ENCODE measurements at places on chromosomes 6 and 20.

DNA sequence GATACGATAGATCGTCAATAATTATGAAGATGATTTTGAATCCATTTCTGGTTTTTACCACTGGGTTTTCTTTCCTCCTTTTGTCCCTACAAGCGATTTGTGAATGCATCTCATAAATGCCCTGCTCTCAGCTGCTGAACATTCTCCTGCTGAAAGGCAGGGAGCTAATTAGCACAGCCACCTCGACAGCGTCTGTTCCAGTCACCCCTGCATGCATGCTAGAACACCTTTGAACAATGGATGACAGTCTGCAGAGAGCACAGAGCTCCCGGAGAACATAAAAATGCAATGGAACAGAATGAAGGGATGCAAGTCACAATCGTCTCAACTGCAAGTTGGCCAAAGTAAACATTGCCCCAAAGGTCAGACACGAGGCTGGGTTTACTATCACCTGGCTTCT, 105.8 kb downstream of the SLC35B3 start:
- no peak for DNase-seq

GRCh38 chr20:35883778-35884540, 70.3 kb downstream of the SCAND1 start:
- DNase-seq, result peak; percentile 72

GRCh38 chr20:52683761-52684160, 288.4 kb upstream of the TSHZ2 start:
- no peak for DNase-seq

DNA sequence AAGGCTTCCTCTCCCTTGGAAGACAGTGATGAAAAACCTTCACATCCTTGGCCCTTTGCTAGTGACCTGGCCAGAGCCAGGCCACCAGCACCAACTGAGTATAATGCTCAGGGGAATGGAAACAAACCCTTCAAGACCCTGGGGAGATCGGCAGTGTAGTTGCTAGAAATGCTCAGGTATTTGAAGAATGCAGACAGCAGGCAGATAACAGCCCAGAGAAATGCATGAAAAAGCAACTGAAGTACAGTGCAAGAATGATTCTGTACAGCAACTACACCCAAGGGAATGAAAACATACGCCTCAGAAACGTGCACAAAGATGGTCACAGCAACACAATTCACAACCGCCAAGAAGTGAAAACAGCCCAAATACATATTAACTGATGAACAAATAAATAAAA, 41.1 kb downstream of the PPP1R3G start:
- DNase-seq, result no peak

DNA sequence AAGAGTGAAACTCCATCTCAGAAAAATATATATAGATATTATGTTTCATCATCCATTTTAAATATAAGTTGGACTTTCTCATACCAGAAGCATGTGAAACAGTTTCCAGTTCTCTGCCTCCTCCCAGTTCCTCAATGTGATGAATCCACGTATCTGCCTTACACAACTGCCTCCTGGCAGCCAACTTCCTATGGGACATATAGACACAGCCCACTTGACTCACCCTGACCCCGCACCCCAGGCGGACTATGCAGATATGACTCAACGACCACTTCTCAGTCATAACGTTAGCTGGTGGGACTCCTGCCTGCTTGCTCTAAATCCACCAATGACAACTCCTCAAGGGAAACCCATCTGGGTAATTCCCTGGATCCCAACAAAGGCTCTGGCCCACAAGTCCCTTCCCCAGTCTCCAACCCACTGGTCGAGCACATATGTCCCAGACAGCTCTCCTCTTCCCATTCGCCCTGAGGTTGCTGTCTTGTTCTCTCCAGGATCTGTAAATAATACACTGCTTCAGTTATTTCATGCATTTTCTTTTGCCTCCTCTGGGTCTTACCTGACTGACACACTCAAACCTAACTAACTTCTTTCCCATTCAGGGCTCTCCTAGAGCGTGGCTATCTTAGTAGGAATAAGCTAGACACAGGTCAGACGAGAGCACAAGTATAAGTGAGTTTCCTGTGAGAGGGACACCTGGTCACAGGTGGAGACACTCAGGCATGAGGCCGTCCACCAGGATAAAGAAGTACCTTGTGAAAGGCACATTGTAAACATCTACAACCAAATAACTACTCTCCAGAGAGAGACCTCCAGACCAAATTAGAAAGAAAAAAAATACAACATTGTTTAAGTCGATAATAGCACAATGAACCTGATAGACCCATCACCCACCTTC, 548.5 kb downstream of the CD83 start:
- DNase-seq, result peak; percentile 15

DNA sequence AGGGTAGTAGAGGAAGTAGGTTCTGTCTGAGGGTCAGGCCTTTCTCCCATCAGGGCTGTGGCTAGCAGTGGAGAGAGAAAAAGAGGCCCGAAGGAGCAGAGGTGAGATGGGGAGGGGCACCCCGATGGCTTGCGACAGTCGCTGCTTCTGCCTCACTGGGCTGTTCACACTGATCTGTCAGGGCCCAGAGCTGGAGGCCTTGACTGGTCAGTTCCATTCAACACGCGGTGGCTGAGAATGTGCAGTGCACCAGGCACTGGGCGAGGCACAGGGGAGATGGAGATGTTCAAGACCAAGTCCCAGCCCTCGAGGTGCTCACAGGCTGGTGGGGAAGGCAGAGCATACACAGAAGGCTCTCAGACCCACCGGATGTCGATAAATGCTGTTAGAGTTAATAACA, 21.4 kb downstream of the SLC12A5 start:
- no peak for DNase-seq

DNA sequence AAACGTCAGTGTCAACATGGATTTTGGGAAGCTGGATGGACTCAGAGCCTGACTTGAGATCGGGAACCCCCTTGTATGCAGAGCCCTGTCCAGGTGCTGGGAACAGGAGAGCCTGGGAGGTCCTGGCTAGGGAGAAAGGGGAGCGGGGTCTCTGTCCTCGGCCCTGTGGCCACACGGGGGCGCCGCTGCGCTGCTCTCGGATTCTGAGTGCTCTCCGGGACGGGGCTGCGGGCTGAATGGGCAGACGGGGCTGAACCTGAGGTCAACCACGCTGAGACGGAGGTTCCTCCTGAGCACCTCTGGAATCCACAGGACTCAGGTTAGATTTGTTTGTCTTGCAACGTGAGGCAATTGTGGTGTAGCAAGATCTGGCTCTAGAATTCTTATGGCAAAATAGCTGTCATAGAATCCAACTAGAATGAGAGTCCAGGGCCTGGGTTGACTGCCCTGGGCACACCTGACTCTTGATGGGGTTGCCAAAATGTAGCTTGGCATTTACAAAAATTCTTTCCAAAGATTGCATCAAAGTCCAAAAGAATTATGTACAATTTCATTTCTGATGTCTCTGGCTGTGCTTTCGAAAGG, 20.6 kb upstream of the HLA-F start:
- peak; percentile 78 for DNase-seq

DNA sequence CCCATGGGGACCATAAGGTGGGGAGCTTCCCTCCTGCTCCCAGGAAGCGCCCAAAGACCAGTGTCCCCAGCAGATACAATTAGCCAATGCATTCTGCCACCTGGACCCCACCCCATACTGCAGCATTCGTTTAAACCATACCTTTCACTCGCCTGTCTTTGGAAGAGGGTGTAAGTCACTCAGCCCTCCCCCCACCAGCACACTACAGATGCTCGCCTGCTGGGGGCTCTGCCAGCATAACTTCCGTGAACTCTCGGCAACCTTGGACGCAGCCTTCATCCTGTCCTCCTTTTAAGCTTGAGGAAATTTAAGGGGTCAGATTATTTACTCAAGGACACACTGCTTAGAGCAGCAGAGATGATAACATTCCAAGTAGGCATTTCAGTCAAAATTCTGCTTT, 94.4 kb upstream of the NAA20 start:
- DNase-seq, result no peak

GRCh38 chr6:111766201-111766857, 106.9 kb downstream of the FYN start:
- no peak for DNase-seq

DNA sequence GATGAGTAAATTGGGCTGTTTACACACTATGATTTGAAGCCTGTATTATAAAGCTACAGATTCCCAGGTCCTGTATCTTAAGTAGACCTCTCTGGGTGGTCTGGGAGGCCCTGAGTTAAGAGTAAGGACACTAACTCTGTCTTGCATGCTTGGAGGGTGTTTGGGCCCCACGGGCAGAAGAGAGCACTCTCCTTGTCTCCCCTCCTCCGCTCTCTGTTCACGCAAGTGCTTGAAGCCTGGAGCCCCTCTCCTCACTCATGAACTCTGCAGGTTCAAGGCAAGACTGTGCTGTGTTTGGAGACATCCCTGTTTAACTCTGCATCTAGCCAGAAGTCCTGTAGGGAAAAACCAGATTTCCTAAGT, 154.0 kb downstream of the ZDHHC14 start:
- DNase-seq, result no peak

DNA sequence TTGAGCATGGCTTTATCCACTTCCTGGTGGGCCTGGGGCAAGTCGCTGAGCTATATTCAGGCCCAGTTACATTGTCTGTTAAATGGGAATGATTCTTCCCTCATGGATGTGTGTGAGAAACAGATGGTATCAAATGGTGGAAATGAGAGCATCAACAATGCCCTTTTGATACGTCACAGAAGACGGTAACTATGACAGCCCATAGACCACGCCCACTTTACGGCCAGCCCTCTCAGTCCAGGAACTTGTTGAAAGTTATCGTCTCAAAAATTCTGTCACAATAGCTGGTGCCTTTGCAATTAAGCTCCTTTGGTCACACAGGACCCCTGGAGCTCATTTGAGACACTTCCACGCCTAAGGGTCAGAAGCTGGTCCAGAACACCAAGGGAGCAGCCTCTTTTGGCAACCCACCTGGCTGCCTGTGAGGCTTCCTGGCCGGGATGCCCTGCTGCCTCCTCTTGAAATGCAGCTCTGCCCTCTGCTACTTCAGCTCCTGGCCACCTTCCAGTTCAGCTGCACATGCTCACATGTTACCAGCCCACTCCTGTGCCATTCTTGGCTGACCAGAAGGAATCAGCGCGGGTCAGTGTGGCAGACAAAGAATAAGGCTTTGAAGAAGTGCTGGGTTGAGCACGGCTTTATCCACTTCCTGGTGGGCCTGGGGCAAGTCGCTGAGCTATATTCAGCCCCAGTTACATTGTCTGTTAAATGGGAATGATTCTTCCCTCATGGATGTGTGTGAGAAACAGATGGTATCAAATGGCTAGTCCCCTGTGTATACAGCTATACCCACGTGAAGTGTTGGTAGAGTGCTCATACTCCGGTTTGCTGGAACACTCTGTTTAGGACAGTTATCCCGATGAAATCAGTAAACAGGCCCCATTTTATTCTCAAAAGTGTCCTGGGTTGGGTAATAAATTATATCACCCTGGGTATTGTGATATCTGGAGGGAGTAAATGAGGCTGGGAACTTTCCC, 199.2 kb upstream of the SUPT3H start:
- DNase-seq, result no peak

GRCh38 chr20:14521436-14521835, 184.0 kb upstream of the FLRT3 start:
- DNase-seq, result no peak

DNA sequence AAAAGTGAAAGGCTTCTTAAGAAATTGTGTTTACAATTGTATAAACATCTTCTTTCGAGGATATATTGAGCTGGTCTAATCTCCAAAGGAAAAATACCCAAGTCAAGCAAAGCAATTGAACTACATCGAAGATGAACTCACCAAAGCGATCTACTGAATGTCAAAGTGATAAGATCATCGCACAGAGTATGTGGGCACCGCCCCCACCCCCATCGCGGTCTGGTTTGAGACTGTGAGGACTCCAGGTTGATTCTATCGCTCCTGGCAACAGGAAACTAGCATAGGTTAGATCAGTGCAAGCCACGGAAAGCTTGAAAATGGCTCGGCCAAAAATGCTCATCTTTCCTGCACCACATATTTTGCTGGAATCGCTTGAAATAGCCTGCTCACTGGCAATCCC, 133.2 kb upstream of the RPS6KA2 start:
- peak; percentile 41 for DNase-seq

GRCh38 chr6:143901885-143902750, 37.8 kb downstream of the ZC2HC1B start:
- DNase-seq, result no peak

DNA sequence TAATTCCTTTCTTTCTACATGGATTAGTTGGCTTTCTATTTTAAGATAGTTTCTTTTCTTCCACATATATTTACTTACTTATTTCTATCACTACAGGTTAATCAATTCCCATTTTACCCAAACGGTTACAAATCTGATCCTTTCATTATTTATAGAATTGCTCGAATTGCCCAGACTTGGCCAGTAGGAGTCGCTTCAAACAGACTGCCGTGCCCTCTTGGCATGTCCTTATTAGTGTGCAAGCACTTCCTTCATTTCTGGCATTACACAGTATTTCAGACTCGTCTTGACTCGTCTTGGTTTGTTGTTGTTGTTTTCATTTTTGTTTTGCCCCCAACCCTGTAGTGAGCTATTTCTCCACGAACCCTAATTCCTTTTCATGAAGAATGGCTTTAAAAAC, 74.6 kb downstream of the SAMD3 start:
- DNase-seq, result peak; percentile 41

DNA sequence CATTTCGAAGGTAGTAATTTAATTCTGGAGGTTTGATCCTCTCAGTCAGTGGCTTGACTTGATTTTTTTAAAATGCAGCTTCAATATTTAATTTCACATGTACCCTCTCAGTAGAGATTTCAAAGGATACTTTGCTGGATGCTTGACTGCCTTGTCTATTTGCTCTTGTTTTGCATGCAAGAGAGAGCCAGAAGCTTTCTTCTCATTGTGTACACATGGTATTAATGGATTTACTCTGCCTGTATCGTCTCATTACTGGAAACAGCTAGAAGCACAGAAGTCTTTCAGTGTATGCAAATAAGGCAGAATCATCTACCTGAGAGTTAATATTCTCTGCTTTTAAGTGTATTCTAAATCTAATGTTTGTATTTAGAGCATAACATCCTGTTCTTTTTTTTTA, 84.3 kb upstream of the FOXO3 start:
- no peak for DNase-seq

- DNase-seq, result no peak
Observed at GRCh38 chr20:52056203-52057062, 135.1 kb downstream of the ZFP64 start.

GRCh38 chr6:72636215-72636614, 14.4 kb downstream of the KCNQ5 start:
- no peak for DNase-seq

GRCh38 chr6:113690281-113691259, 166.6 kb upstream of the MARCKS start:
- DNase-seq, result no peak

GRCh38 chr6:169342710-169343109, 89.1 kb upstream of the THBS2 start:
- no peak for DNase-seq
